ENCODE measurements at places on chromosomes 12 and 14. TPM values are rescaled to one million over a fixed set of nuclear protein-coding genes. Genes with fewer than 3 reads are reported as not detected.

The KRT6C gene
- not detected for total RNA-seq

The GRIP1 gene
- 38.4 TPM for total RNA-seq

The FAM222A gene
- 12.5 TPM for total RNA-seq

The GYS2 gene
- total RNA-seq, result not detected

The AVPR1A gene
- total RNA-seq, result not detected

The ITPK1 gene
- total RNA-seq, result 63.8 TPM

The TTC7B gene
- 56.4 TPM for total RNA-seq

The DHRS2 gene
- not detected for total RNA-seq

The PDE3A gene
- total RNA-seq, result 2.4 TPM

The SMCO2 gene
- total RNA-seq, result not detected

The LALBA gene
- not detected for total RNA-seq

All from neural crest cell (in vitro differentiated cells).